Neural progenitor cell (in vitro differentiated cells): ENCODE measurements at places on chromosomes 4 and X. TPM values are rescaled to one million over a fixed set of nuclear protein-coding genes. Genes with fewer than 3 reads are reported as not detected.
A peak's percentile ranks its signal among the peaks of the same experiment; 100 is the strongest.

GRCh38 chrX:13418126-13419097, 98.6 kb upstream of the ATXN3L start:
- no peaks in the 10 kb centered on the region for H3K36me3 ChIP-seq
- DNase-seq, result no peak
- no peaks in the 10 kb centered on the region for H3K27me3 ChIP-seq
- H3K27ac ChIP-seq, result no peak overlapping the region
- H3K4me1 ChIP-seq, result peaks cover 16% of the 10 kb centered on the region

DNA sequence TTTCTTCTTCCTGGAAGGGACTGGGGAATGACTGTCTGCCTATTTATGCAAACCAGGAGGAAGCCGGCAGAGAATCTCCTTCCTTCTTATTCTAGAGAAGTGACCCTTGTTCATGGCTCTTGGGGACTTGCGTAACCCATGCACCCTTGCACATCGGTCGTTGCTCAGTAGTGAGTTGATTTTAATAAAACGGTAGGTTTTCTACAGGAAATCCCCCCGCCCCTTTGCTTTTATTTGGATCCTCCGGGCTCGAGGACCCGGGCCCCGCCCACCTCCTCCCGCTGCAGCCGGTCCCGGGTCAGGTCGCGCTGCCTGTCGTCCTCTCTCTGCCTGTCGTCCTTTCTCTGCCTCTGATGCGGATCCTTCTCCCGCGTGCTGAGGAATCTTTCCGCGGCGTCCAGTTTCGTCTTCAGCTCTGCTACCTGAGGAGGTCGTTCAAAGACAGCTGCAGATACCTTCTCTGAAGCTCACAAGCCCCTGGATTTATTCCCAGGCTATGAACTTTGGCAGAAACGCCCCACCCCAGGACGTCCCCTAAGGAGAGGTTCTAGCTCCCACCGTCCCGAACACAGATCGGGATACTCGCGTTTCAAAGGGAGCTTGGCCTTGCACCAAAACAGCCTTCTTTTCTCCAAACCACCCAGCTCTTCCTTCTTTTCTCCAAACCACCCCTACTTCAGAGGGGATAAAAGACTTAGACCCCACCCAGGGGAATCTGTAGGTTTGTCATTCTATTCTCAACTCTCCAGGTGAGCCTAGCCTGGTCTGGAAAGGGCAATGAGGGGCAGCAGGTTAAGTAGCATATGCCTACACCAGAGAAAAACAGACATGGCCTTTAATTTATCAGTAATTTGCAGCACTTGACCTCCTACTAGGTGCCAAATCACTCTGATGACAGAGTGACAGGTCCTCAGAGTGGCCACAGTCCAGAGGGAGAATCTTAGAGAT, 7.0 kb downstream of the TNIP3 start:
- H3K36me3 ChIP-seq, result no peaks in the 10 kb centered on the region
- DNase-seq, result peak; percentile 77
- peak overlapping the region; percentile 71 for H3K4me3 ChIP-seq

DNA sequence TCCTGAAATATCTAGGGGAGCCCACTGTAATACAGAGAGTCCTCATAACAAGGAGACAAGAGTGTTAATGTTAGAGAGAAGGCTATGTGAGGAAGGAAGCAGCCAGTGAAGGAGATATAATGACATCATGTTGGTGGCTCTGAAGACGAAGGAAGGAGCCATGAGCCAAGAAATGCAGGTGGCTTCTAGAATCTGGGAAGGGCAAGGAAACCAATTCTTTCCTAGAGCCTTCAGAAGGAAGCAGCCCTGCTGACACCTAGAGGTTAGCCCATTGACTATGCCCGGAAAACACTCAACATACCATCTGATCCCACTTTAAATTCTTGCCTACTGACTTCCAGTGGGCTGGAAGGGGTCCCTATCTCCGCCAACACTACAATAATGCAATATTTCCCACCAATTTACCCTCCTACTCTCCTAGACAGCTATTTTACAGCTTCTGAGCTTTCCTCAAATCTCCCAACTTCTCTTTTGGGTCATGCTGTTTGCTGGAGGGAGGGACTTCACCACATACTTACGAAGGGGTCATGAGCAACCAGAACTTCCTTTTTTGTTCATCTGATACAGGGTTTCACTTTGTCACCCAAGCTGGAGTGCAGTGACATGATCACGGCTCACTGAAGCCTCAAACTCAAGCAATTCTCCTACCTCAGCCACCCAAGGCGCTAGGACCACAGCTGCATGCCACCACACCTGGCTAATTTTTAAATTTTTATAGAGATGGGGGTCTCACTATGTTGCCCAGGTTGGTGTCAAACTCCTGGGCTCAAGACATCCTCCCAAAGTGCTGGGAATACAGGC, 25.2 kb upstream of the G3BP2 start:
- no peak overlapping the region for H3K4me3 ChIP-seq
- no peaks in the 10 kb centered on the region for H3K36me3 ChIP-seq
- no peaks in the 10 kb centered on the region for H3K27me3 ChIP-seq
- DNase-seq, result no peak
- H3K4me1 ChIP-seq, result peaks cover 10% of the 10 kb centered on the region

GRCh38 chr4:173211222-173211621, 42.6 kb downstream of the GALNT7 start:
- no peak for DNase-seq
- H3K27me3 ChIP-seq, result no peaks in the 10 kb centered on the region
- no peaks in the 10 kb centered on the region for H3K36me3 ChIP-seq
- H3K27ac ChIP-seq, result no peak overlapping the region

STBD1 gene
- 2.5 and 5.4 TPM in 2 replicates for total RNA-seq

TEX13D gene
- not detected in 2 replicates for total RNA-seq

RNF150 gene
- total RNA-seq, result 1.4 and 2.6 TPM in 2 replicates
